Stimulated activated CD8-positive, alpha-beta memory T cell treated with anti-CD3 and anti-CD28 coated beads, Interleukin-4, amount 100 ng/mL, for 1 hour (primary cell): ENCODE measurements at places on chromosomes 16 and 17.

DNA sequence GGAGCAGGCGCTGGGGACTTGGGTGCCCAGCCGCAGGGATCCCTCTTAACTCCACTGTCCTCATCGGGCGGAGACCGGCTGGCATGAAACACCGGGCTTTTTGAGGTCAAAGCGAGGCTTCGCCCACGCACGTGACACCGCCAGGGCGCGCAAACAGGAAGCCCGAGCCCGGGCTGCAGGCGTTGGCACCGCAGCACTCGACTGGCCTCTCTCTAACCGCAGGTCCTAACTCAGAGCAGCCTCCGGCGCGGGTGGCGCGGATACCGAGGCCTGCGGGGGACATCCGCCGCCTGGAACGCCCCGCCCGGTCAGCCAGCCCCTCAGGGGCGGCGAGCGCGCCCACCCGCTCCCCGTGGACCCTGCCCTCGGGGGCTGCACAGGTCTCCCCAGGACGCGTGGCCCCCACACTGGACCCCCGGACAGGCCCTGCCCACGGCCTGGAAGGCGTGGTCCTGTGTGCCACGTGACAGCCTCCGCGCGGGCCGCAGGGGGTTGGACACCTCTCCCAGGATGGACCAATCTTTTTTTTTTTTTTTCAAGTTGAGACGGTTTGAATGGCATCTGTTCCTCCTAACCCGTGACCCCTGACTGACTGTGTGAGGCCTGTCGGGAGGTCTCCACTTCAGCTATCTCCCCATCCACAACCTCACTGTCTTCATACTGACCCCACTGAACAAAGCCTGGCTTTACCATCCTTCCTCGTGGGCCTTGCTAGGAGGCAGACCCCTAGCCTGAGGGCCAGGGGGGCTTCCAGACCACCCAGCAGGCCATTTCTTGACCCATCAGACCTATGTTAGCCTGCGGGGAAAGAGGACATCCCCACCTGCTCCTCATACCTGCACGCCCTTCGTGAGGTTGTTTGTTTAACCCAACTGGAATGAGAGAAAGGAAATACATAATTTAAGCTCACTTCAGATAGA lies 8.4 kb upstream of the SLC47A2 start:
- peak; percentile 10 for DNase-seq

- no peak for DNase-seq
Measured at GRCh38 chr17:81432941-81433340, 37.7 kb downstream of the BAHCC1 start.

DNA sequence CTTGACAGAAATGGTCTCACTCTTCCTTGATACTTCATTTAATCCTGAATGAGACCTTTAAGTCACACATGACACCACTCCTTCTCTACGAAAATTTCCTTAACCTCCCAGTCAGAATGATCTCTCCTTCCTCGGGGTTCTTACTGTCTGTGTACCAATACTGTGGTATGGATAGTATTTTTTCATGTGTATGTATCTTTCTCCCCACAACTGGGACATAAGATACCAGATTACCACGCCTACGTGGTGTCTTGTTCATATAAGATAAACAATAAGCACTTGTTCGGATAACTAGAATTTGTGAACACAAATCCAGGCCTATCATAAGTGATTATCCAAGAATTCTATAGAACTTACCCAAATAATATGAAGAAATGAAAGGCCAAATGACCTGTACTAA lies 11.3 kb downstream of the NUP88 start:
- DNase-seq, result no peak

- DNase-seq, result no peak
Measured at GRCh38 chr16:4318967-4319366, 3.1 kb downstream of the GLIS2 start.

DNA sequence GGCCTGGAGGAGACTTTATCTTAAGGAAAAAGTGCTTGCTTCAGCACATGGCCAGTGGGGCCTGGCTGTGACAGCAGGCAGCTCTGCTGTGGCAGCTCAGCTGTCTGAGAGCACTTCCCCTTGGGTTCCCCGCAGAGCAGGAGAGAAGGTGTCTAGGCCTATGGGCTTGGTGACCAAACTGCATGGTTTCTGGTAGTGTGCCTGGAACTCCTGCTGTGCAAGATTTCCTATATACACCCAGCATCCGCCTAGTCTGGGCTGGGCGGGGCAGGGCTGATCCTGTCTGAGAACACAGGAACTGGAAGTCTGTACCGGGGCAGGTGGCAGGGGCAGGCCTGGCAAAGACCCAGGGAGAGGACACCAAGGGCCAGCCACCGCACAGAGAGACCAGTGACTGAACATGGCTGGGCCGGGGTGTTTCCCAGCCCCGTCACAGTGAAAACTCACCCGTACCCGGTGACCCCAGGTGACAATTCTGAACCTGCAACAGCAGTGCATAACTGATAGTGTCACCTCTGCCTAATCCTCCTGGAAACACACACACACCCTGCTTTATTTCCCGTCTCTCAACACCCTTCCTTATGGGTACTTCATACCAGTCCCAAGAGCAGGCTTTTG lies 39.3 kb downstream of the CHD9 start:
- DNase-seq, result no peak

GRCh38 chr16:75371171-75371570 lies 62.1 kb downstream of the CFDP1 start:
- no peak for DNase-seq

DNA sequence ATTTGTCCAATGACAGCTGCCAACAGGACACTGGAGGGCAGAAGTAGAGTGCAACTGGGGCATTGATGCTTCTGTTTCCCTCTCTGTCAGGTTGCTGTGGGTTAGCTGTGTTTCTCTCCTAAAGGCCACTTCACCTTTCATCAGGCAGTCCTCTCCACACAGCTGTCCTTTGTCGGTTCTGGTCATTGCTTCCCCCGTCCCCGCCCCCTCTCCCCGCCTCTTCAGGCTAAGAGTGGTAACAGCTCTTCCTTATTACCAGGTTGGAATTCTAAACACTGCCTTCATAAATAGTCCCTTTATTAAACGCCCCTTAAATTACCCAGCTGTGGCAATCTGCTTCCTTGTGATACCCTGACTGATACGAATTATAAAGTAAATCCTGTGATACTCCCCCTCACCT lies 31.8 kb upstream of the NSRP1 start:
- no peak for DNase-seq

DNA sequence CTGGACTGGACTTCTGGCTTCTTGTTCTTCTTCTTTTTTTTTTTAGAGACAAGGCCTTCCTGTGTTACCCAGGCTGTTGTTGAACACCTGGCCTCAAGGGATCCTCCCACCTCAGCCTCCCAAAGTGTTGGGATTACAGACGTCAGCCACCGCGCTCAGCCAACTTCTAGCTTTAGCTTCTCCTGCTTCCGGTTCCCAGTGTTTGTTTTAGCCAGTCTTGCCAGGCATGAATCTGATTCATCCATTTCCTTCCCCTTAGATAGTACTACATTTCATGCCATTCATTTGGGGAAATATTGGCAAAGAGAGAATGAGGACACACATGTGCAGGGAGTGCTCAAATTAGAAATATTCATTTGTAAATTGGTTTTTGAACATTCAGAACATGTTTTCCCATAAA lies 12.1 kb upstream of the NDUFAB1 start:
- DNase-seq, result no peak

DNA sequence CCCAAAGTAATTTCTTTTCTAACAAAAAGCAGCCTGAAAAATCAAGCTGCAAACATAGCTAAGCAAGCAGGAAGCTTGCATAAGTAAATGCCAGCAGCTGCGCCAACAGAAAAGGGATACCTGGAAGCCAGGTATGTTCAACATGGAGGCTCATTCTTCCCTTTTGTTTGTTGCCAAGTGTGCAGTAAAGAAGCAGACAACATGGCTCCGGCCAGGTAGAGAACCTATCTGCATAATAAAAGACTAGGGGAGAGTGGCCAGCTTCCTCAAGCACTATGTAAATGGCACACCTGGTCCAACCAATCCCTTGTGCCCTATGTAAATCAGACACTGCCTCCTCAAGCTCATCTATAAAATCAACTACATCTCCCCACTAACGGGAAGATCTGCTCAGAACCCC lies 1407.0 kb downstream of the CDH11 start:
- DNase-seq, result no peak

GRCh38 chr16:10777356-10777755 lies 33.7 kb downstream of the NUBP1 start:
- DNase-seq, result no peak

GRCh38 chr17:66301864-66302741 lies at the start of gene PRKCA:
PRKCA (plus strand) TSS chr17:66302613.
- peak; percentile 40 for DNase-seq

DNA sequence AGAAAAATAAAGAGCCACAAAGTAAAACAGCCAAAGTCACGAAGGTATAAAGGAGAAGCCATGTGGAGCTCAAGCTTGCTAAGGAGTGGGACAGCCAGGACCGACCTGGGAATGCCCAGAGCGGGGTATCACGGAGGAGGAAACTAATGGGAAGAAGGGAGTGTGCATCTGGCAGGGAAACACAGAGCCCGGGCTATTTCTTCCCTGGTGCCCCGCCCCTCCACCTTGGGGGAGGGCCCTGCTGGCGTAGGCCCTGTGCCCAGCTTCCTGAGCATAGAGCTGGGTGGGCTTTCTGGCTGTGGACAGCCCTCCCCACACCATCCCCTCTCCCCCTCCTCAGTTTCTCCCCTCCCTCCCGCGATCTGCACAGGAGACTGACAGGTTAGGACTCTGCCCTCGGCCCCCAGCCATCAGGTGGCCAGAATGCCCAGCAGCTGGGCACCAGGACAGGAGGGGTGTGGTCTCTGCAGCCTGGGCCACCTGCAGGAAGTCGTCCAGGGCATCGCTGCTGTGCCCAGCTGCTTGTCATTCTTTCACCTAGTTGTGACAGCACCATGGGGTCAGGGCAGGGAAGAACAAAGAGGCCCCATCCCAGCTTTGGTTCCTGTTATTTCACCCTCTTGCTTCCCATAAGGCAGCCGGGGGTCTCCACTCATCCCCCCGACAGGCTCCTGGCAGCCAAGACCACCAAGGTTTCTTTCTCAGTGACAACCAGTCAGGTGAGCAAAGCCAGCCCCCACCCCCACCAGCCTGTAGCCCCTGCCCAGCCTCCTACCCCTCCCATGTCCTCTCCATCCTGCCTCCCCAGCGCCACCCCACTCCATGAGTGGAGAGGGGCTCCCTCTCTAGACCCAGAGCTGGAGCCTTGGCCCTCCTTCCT lies 7.1 kb upstream of the DCAF7 start:
- no peak for DNase-seq

- DNase-seq, result no peak
Measured at GRCh38 chr16:85557971-85558657, 55.0 kb upstream of the GSE1 start.

- no peak for DNase-seq
Measured at GRCh38 chr17:15404106-15405057, 63.0 kb upstream of the TEKT3 start.

GRCh38 chr17:82134101-82134500 lies 36.1 kb upstream of the FASN start:
- DNase-seq, result no peak

- no peak for DNase-seq
Measured at GRCh38 chr16:58518980-58519368, 3.7 kb downstream of the SETD6 start.

DNA sequence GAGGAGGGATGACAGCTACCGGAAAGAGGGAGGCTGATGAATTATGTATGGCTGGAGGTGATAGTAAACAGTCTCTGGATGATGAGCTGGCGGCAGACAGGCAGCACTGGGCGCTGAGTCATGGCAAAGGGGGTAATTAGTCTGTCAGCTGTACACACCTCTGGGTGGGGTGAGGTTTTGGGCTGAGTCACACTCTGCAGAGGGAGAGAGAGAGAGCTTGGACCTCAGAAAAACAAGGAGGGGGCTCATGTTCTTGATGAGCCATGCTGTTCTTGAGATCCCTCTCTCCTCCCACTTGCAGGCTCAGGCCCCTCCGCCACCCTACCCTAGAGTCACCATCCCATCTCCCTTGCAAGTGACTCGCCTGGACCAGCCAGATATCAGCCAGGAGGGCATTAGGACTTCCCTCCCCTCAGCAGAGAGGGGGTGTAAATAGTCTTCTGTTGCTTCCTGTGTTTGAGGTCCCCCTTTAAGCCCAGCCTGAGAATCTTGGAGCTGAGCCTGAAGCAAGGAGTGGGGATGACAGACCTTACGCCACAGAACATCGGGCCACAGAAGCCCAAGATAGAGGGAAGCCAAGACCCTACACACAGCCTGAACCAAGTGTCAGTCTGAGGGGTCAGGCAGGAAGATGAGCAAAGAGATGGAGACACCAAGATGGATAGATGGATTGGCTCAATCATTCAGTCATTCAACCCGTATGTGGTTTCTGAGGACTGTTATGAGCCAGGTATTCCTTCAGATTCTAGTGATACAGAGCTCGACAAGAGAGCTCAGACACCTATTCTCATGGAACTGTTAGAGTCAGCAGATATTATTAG lies 383.2 kb upstream of the CCL2 start:
- DNase-seq, result no peak

DNA sequence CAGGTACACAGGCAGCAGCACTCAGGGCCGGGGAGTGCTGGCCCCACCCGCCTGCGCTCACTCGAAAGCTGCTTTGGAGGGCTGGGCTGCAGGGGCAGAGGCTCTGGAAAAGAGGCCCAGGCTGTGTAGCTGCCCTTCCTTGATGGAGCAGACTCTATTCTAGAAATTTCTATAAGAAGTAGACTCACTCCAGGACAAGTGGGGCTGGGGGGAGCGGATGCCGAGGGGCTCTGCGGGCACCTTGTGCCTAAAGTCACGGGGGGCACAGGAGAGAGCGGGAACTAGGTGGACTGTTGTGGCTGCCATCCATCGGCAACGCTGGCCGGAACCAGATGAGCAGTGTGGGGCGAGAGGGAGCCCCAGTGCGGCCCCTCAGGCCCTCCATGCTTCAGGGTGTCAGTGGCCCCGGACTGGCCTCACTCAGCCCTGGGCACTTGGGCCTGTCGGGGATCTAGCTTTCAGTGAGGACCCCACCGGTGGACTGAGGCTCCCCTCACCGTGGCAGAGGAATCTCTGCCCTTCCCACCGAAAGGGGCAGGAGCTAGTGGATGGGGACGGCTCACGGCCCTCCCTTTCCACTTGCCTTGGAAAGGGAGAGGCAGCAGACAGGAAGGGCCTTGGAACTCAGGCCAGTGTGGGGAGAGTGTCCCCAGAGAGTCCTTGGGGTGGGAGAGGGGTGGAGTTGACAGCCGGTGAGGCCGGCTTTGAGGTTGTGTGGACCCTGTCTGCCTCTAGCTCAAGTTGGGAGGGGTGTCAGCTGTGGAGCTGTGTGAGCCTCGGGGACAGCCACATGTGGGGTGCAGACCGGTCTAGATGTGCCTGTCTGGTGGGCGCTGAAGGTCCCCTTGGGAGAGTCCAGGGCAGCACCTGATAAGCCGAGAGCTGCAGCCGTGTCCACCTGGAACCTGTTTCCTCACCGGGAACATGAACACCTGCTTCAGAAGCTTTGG lies 16.6 kb downstream of the ENDOV start:
- no peak for DNase-seq

- no peak for DNase-seq
Measured at GRCh38 chr17:19534562-19535149, 1.0 kb downstream of the SLC47A1 start.

- DNase-seq, result no peak
Measured at GRCh38 chr17:7363311-7363710, 8.4 kb downstream of the TMEM95 start.

- DNase-seq, result no peak
Measured at GRCh38 chr16:58655215-58655596, 25.6 kb upstream of the CNOT1 start.

GRCh38 chr17:77815127-77815905 lies 143.2 kb upstream of the TNRC6C start:
- DNase-seq, result no peak
